ENCODE measurements at places on chromosomes 11 and 22.

GRCh38 chr11:70159627-70160570 lies 43.2 kb upstream of the FADD start:
- no peak for DNase-seq

GRCh38 chr22:20234760-20235388 lies 33.2 kb downstream of the RTN4R start:
- DNase-seq, result no peak

DNA sequence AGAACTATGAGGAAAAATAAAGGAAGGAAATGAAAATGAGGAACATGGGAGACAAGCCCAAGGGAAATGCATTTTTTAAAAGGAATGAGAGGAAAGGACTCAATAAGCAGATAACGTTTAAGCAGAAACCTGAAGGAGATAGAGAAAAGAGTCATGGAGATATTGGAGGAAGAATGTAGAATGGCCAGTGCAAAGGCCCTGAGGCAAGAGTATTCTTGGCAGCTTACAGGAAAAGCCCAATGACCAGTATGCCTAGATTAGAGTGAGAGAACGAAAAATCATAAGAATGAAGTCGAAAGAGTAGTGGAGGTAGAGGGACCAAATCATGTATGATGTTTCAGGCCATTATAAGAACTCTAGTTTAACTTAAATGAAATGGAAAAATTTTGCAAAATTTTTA lies 220.3 kb downstream of the DLG2 start:
- DNase-seq, result no peak

- no peak for DNase-seq
These were observed 7.5 kb downstream of the DPAGT1 start for GRCh38 chr11:119093942-119094815.

DNA sequence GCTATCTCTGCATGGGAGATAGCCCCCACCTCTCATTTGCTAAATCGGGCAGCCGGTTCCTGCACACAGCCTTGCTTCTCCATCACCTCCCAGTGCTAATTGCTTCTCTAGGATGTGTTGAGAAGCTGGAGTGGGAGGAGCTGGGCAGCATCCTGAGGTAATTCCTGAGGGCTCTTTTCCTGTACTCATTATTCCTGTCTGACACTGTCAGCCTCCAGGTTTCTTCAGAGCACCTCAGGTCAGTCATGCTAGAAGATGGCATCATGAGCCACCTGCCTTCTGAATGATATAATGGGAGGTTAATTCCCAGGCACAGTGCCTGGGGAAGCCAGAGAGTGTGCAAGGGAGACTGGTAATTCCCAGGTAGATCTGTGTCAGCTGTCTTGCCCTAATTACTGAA lies 133.0 kb downstream of the RAB38 start:
- no peak for DNase-seq

GRCh38 chr11:114396916-114397315 lies 3.4 kb downstream of the C11orf71 start:
- DNase-seq, result no peak
